ENCODE measurements at places on chromosomes 3 and 15.

GRCh38 chr3:169430707-169431404, 232.7 kb downstream of the MECOM start:
- no peak for DNase-seq

DNA sequence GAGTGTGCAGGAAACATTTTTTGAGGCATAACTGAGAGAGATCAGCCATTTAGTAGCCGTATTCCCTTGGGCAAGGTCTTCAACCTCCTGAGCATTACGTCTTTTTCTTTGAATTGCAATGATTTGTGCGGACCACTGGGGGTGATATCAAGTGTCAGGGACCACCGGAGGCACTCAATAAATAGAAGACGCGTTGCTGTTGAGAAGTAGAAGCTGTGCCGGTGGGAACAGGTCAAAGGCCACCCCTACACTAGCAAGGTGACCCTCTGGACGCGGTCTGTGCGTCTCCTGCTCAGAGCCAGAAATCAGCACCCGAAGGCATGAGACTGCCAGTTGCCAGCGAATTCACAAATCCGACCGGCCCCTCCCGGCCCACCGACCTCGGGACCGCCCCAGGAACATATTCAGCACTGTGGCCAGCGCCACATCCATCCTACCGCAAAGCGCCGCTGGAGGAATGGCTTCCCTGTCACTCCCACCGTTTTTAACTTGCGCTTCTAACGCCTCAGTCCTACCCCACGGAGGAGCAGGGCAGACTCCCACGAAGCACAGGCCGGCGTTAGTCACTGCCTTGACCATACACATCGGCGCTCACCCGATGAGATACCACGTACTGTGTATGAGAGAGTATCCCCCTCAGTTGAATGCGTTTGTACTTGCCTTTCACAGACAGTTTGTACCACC, 1.4 kb upstream of the GHSR start:
- DNase-seq, result peak; percentile 58

DNA sequence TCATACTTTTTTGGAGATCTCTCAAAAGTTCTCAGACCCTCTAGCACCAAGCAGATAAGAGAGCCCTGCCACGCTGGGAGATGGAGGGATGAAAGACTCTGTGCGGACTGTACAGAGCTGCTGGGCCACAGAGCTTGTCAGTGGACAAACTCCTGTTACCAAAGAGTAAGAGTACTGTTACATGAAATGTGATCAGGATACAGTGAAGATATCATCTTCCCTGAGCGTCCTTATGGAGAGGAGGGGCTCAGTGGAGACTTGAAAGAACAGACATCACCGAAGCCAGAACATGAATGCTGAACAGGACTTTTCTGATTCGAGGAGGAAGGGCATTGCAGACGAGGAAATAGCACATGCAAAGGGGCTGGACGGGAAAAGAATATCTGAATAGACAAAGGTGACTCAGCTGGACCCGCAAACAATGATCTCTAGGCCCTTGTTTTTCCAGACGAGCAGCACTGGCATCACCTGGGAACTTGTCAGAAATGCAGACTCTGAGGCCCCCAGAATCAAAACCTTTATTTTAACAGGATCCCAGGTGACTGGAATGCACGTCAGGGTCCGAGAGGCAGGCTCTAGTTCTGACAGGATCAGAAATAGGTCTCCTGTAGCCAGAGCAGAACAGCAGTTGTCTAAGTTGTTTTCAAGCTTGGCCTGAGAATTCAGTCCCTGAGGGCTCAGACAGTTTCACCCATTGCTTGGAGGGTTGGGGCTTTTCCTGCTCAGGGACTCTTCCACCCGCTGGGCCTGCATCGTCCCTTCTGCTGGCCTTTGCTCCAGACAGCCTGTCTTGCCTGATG, 277.9 kb downstream of the RPLP1 start:
- no peak for DNase-seq

DNA sequence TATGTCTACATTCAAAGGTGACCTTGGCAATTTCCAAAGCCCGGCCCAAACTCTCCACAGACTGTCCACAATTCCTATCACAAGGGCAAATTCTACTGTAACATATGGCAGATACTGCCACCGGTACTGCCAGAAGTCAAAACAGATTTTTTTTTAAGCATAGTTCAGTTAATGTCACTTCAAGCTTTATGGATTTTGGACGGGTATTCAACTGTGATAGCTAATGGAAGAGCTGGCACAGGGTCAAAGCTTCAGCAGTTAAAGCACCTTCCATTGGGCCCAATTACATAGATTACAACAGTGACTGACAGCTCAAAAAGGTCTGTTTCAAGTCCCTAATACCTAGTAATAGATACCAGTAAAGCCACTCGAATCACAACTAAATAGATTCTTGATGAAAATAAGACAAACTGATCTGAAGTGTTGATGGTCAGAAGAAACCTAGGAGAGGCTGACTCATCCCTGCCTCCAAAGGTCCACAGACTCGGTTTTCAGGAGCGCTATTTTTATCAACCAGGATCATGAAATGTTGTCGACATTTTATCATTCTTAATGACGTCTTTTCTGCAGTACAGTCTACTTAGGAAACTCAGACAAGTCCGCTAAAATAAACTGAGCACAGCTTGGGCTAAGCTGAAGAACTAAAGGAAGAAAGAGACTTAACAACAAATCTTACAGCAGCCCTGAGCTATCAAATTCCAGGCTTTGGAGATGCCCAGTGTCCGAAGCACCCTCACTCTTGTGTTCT, 38.7 kb downstream of the ANXA2 start:
- no peak for DNase-seq

GRCh38 chr3:187084580-187084979, 54.7 kb downstream of the RPL39L start:
- DNase-seq, result no peak

- DNase-seq, result no peak
These were observed 1.4 kb upstream of the NECTIN3 start for GRCh38 chr3:111069974-111070771.

- DNase-seq, result no peak
These were observed 31.6 kb upstream of the STAG1 start for GRCh38 chr3:136783708-136784191.

DNA sequence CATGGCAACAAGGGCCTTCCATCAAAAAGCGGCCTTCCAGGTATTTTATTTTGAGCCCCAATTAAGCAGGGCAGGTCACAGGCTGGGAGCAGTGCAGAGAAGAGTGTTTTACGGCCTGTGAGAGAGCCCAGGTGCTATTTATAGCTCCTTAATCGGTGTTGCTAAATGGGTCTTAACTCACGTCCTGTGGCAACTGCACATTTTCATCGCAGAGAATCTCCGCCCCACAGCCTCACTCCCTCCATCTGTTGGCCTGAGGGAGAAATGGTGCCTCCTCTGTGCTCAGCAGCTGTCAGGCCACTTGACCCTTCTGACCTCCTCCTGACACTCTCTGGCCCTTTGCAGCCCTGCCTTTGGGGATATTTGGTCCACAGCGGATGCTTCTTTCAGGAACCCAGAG, 58.6 kb downstream of the SPSB4 start:
- peak; percentile 28 for DNase-seq

DNA sequence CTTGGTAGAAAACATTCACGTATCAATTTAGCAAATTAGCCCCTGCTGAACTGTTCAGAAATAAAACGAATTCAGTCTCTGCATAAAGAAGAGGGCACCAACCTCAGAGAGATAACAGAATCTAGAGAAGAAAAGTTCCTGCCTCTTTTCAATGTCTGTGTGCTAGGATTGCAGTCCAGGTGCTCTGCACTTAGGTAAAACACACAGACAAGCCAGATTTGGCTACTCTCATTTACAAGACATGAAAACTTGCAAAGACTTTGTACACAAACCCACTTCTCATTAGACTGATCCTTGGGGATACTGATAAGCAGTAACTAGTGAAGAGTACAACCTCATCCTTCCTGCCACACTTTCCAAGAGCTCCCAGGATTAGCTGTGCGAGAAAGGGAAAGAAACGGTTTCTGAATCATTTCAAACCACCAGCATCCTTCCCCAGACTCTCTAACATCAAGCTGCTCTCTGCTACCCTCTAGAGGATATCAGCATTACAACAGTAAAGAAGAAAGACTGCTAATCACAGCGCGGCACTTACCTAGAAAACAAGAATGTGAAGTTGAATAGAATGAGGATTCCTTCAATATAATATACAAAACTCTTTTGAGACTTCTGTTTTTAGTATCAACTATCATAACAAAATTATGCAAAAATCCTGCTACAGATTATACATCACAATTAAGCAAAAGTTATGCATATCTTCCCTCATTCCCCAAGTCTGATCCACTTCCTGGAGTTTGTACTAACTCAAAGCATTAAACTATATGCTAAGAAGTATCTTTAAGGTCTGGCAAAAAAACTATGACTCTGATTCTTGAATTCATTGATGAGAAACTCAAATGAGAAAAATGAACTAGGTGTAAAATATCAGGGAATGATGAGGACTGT, 306.4 kb downstream of the MAGI1 start:
- DNase-seq, result peak; percentile 18

- DNase-seq, result no peak
These were observed 2.7 kb downstream of the CERS3 start for GRCh38 chr15:100526027-100526481.

- DNase-seq, result no peak
These were observed 42.7 kb downstream of the METTL6 start for GRCh38 chr3:15384510-15385237.

Measured in neural crest cell (in vitro differentiated cells).